ENCODE measurements at places on chromosomes 13 and 19.

DNA sequence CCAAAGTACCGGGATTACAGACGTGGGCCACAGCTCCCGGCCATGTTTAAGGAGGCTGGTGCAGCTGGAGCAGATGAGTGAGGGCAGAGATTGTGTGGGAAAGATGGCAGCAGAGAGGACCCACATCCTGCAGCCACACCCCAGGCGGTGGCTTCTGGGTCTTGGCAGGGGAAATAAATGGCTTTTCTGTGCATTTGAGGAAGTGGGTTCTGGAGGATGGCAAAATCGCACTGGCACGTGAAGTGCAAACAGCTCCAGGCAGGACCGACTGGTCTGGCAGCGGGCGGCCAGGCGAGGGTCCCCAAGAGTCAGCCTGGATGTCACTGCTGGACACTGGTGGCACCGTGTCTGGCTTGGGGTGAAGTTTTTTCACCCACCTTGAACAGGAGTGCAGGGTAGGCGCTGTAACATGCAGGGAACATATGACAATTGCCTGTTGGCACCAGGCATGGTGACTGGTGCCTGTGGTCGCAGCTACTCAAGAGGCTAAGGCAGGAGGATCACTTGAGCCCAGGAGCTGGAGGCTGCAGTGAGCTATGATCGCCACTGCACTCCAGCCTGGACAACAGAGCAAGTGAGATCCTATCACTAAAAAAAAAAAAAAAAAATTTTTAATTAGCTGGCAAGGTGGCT lies 8.4 kb downstream of the B3GNT3 start:
- no peak for DNase-seq

- DNase-seq, result no peak
Measured at GRCh38 chr19:18717601-18718000, 34.1 kb downstream of the CRTC1 start.

- DNase-seq, result no peak
Measured at GRCh38 chr13:21060338-21061028, 903 bp downstream of the LATS2 start.

DNA sequence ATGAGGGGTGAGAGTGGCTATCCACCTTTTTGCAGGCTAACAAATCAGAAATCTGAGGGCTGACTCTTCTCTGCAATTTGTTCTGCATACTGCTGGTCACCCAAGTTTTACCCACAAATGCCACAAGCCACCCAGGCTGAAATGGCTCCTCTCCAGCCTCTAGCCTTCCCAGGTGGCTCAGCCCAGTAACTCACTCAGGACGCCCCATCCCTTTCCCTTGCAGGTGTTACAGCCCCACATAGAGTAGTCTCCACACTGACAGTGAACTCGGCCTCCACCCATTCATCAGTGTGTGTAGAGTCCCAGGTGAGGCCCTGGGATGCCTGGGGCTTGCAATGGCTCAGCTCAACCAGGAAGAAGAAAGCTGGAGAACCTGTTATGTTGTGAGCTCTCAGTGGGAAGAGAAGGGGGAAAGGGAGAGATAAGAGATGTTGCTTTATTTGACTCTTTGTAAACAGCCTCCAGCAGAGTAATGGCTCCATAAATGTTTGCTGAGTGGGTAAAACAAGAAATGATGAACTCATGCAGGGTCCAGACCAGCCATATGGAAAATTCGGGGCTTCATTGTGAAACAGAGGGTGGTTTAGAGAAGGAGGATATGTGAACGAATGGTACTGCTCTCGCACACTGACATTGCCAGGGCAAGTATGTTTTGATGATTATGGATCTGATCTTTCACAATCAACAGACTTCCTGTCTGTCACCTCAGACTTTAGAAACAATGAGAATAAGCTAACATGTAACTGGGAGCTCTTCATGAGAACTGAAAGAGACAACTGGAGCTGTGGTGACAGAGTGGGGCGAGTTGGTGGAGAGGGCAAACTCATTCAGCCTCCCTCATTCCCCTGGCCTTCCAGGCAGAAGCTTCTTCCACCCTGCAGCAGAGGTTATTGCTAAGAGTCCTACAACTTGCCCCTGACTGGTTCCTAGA lies 74.2 kb upstream of the RFC3 start:
- DNase-seq, result no peak

DNA sequence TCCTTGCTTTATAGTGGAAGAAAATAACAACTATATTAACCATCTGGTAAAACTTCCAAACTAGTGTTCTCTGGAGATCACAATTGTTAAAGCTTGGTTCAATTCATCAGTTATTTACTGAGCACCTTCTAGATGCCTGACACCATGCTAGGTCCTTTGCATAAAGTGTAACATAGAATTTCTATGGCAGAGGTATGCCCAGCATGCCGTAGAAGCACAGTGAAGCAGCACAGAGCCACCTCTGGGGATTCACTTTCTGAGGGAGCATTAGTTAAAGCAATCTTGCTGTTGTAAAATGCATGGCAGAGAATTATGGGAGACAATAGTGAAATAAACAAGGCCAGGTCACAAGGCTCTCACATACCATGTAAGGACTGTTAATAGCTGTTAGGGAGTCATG lies 75.2 kb downstream of the LRRC63 start:
- DNase-seq, result no peak

GRCh38 chr13:27933580-27934328 lies 14.0 kb downstream of the PDX1 start:
- peak; percentile 64 for DNase-seq

DNA sequence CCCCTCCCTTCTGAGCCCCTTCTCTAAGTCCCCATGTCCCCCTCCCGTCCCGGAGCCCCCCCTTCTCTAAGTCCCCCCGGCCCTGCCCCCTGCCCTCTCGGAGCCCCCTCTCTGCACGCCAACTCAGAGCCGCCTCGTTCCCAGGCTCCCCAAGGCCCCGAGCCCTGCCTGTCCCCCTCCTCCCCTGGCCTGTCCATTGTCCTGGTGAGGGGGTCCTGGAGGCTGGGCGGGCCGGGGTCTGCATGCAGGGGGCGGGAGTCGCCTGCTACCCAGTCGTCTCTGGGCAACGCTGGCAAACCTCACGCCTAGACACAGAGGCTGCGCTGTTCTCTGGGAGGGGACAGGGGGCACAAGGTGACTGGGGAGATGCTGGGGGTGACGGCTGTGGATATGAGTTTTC lies 39.2 kb upstream of the SEMA6B start:
- no peak for DNase-seq

DNA sequence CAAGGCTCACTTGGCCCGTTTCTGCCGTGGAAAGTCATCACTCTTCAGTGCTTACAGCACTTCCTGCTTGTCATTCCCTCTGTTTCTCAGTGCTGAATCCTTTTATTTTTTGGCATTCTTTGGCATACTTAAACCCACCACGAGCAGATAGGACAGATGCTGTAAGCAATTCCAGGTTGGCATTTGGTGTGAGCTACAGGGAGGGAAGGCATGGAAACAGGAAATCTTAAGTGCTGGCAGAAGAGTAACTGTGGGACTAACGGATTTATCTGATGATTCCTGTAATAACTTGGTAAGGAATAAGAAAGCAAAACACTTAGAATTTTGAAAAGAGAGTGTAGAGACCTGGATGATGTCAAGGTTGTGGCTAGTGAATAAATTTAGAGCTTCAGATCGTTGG lies 273.4 kb downstream of the GPC6 start:
- no peak for DNase-seq

GRCh38 chr13:38647312-38647711 lies 39.6 kb upstream of the FREM2 start:
- no peak for DNase-seq

DNA sequence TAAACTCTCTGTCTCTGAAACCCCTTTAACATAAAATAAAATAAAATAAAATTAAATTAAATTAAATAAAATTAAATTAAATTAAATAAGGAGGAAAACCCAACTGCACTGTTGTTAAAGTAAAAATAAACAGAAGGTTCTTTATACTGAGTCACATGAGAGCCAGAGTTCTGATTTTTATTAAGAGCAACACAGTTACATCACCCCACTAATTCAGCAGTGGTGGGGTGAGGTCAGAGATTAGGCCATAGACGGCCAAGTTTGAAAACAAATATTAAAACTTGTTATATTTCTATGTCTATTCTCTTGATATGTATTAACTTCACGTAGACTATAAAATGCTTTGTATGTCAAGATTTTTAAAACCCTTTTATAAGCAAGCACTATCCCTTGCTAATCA lies 59.5 kb downstream of the MYCBP2 start:
- no peak for DNase-seq

DNA sequence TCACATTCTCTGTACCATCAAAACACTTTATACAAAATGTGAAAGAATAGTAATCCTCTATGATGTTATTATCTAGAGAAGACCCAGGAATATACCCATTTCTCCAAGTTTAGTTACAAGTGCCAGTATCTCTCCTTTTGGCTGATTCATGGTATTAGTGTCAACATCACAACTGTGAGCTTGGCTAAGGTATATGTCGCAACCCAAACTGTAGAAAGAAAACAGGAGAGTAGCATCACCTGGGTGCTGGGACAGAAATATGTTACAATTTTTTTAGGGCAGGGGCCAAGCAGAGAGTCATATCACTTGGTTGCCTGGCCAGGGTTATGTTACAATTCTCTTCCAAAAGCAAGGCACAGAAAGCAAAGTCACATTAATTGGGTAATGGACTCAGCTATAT lies 127.2 kb upstream of the ZNF91 start:
- no peak for DNase-seq

DNA sequence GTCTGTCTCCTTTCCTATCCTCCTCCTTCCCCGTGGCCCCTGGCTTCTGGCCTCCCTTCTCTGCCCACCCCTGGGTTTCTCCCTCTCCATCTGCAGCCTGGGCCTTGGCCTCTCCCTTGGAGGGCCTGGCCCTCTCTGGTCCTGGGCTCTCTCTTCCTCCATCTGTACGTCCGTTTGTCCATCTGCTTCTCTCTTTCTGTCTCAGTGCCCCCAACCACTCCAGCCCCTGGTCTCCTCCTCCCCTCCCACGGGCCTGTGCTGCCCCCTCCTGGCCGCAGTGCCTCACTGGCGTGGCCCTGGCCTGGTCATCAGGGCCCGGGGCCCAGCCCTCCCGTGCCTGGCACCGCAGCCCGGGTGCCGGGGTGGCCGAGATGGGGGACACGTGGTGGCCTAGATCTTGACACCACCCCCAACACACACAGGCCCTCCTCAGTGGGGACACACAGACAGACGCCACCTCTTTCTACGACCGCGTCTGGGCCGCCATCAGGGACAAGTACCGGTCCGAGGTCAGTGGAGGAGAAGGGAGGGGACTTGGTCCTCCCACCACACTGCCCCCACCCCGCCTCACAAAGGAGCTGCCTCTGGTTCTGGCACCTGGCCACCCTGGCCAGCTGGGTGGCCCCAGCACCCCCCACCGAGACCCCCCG lies 11.3 kb downstream of the PRKCSH start:
- DNase-seq, result no peak

- no peak for DNase-seq
Measured at GRCh38 chr13:78054157-78054556, 135.5 kb upstream of the EDNRB start.

GRCh38 chr13:42729857-42730402 lies 51.5 kb upstream of the FAM216B start:
- DNase-seq, result no peak

DNA sequence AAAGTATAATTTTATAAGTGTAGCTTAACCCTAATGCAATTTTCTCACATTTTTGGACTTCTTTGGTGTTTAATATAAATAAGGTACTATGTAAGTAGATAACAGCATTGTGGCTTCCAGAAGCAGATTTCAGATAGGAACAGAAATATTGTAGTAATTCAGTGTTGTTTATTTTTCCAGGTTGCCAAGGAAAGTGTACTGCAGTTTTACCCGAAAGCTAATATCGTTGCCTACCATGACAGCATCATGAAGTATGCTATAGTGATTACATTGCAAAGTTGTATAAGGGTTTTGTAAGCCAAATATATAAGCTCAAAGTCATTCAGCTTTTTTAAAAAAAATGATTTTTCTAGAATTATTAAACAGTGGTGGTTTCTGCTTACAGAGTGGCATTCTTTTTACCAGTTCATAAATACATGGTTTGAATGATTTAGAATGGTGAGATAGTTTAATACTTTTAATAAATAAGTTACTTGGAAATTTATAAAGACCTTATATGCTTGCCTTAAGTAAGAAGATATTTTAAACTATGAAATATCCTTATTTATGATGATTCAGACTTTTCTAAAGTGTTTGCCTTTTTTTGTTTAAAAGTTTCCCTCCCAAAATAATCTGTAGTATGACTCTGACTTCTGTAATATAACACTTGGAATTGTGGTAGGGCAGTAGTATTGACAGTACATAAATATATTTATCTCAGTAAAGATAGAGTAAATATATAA lies 3.7 kb downstream of the UBA2 start:
- no peak for DNase-seq

- DNase-seq, result no peak
Measured at GRCh38 chr19:4566402-4567051, 7.0 kb upstream of the SEMA6B start.

- DNase-seq, result peak; percentile 23
Measured at GRCh38 chr19:13825489-13826441, 30.5 kb downstream of the ZSWIM4 start.

GRCh38 chr19:43229315-43229714 lies 23.9 kb upstream of the PSG4 start:
- DNase-seq, result peak; percentile 78

- no peak for DNase-seq
Measured at GRCh38 chr13:111122056-111122455, 6.9 kb downstream of the ARHGEF7 start.

- no peak for DNase-seq
Measured at GRCh38 chr13:39385621-39386231, 217.3 kb downstream of the LHFPL6 start.

DNA sequence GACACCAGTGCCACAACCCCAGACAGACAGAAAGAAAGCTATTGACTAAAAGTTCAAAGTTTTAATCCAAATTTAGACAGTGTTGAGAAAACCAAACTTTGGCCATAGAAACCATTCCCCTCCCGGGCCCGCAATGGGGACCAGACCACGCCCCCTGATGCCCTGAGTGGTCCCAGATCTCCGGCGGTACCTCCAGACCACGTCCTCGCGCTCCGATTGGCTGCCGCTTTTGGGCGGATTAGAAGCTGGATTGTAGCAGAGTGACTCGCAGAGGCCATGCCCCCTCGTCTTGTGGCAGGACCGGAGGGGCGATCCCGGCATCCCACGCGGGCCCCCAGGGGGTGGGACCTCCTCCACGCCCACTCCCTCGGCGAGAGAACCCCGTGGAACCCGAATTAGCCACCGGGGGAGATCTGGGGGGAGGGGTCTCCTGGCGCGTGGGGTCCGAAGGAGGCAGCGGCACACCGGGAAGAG lies 797 bp upstream of the HSD17B14 start:
- no peak for DNase-seq

- no peak for DNase-seq
Measured at GRCh38 chr13:30366088-30366487, 56.2 kb upstream of the UBE2L5 start.

DNA sequence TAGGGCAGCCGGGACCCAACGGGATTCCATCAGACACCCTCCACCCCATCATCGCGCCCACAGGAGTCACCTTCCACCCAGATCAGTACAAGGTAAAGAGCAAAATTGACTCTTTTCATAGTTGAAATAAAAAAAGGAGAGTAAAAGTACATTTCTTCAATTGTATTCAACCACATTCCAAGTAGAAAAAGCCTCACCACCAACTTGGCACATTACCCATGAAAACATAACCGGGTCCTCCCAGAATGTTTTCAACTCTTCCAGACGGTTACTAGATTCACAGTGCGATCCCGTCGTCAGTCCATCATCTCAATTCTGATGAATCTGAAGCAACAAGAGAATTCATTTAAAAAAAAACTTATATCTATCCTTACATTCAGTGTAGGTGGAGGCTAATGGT lies 125.2 kb downstream of the RAB20 start:
- DNase-seq, result no peak
